ENCODE measurements at places on chromosomes 16 and 17. TPM values are rescaled to one million over a fixed set of nuclear protein-coding genes. Genes with fewer than 3 reads are reported as not detected.

Gene ARRB2
- total RNA-seq = 35.0 TPM

Gene SEZ6L2
- 0.22 TPM for total RNA-seq

Gene COTL1
- total RNA-seq = 11.8 TPM

Gene RAMP2
- total RNA-seq = 39.3 TPM

Gene ZG16
- not detected for total RNA-seq

Gene KRT28
- total RNA-seq = not detected

Gene PARD6A
- 3.7 TPM for total RNA-seq

Gene SLC13A5
- total RNA-seq = not detected

Gene ST6GALNAC1
- 3.8 TPM for total RNA-seq

Gene KRTAP9-2
- not detected for total RNA-seq

Gene SRP68
- total RNA-seq = 66.1 TPM

Gene TP53TG3B
- total RNA-seq = not detected

Gene TPPP3
- total RNA-seq = 8.9 TPM

Gene MT1M
- total RNA-seq = 6.8 TPM

Gene CIITA
- total RNA-seq = 12.2 TPM

Gene CASKIN2
- 36.6 TPM for total RNA-seq

Gene APOBR
- total RNA-seq = 0.47 TPM

Gene EFCAB5
- total RNA-seq = 0.35 TPM

Gene TBC1D3G
- total RNA-seq = not detected

Gene PMP22
- total RNA-seq = 179 TPM

Gene MYCBPAP
- total RNA-seq = 0.55 TPM

Gene NKD1
- 0.59 TPM for total RNA-seq

Gene SPNS2
- total RNA-seq = 12.7 TPM

Gene CSH2
- not detected for total RNA-seq

Gene FBXO39
- not detected for total RNA-seq

Gene TMC5
- not detected for total RNA-seq

Gene CTRB1
- not detected for total RNA-seq
